ENCODE measurements at places on chromosomes 2 and 18.

DNA sequence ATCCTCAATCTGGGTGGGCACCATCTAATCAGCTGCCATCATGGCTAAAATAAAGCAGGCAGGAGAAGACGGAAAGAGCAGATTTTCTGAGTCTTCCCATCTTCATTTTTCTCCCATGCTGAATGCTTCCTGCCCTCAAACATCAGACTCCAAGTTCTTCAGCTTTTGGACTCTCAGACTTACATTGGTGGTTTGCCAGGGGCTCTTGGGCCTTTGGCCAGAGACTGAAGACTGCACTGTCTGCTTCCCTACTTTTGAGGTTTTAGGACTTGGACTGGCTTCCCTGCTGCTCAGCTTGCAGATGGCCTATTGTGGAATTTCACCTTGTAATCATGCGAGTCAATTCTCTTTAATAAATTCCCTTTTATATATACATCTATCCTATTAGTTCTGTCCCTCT is 36.6 kb downstream of the DIPK1C start:
- no peak for DNase-seq

DNA sequence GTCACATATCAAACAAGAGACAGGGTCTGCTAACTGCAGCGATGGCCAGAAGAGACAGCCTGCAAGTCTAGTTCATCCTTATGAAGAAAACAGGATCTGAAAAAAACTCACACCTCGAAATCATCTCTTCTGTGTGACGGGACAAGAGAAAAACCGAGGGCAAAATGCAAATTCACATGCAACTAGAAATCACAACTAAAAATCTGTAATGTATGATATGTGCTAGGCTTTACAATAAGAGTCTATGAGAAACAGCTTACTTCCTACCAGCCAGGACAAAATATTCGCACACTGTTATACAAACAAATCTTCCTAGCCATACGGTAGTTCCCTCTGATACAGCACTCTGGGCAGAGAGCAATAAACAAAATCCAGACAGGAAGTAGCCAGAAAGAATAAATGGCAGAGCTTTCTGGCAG is 48.8 kb downstream of the ANKRD44 start:
- no peak for DNase-seq

GRCh38 chr2:95121093-95121406 is 558 bp downstream of the MRPS5 start:
- DNase-seq: peak; percentile 31

DNA sequence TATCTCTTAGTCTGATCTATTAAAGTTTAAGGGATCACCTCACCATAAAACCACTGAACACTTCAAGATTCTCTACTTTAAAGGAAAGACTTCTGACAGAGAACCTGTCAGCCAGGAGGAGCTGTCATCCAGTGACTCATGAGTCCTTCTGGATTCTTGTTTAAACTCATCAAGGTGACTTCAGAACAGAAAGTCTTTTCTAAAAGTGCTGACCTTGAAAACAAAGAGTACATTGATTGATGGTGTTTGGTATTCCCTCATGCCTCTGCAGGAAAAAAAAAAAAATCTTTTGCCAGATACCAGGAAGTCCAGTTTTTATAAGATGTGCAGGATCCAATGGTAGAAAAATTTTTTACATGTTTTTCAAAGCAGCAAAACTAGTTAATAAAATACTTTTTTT is 12.3 kb downstream of the DSG2 start:
- DNase-seq: peak; percentile 39

DNA sequence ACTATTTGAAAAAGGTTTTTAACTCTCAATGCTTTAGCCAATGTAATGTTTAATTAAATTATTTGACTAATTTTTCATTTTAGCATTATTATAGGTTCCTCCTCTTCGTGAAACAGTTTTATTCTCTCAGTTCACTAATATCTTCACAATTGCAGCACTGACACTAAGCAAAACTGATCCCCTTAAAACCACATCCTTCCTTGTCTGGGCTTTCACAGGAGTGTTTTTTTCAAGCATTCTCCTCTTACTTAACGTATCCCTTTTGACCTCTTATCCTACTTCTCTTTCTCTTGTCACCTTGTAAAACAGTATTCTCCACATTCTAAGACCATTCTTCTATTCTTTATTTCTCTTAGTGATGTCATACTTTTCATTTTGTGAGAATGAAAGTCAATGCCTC is 112.8 kb downstream of the DSC3 start:
- no peak for DNase-seq

GRCh38 chr2:181203916-181204315 is 223.5 kb downstream of the UBE2E3 start:
- DNase-seq: no peak

- no peak for DNase-seq
These were observed 46.2 kb upstream of the CCDC141 start for GRCh38 chr2:179096090-179096489.

- DNase-seq: no peak
These were observed 43.8 kb upstream of the LTBP1 start for GRCh38 chr2:32902986-32903385.

DNA sequence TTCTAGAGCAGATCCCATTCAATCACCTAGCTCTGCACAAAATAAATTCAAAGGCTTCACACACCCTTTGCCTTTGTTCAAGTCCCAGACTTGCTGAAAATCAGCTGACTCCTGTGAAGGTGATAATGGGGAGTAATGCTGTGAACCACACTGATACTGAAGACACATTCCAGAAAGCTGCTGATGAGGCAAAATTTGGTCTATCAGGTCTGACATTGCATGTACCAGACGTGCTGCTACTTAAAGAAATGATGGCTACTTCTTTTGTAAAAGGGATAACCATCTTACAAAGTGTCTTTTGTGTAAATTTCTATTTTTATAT is 7.8 kb upstream of the CTIF start:
- DNase-seq: no peak

GRCh38 chr2:128640845-128641360 is 322.2 kb upstream of the HS6ST1 start:
- no peak for DNase-seq

DNA sequence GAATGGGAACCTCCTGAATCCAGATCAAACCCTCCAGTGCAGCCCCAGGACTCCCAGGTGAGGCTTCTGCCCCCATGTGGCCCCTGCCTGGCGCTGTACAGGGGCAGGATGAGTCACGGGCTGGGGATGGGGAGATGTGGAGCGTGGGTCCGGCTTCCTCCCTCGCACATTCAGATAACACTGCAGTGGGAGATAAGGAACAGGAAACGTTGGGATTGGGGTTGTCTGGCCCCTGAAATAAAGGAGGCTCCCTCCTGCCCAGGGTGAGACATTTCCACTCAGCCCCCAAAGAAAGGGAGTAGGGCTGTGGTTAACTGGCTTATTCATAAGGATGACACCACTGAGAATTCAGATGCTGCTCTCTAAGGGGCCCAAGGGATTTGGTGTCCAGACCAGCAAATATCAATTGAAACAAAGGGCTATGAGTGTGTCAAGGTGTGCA is 30.7 kb downstream of the IGFBP5 start:
- no peak for DNase-seq

DNA sequence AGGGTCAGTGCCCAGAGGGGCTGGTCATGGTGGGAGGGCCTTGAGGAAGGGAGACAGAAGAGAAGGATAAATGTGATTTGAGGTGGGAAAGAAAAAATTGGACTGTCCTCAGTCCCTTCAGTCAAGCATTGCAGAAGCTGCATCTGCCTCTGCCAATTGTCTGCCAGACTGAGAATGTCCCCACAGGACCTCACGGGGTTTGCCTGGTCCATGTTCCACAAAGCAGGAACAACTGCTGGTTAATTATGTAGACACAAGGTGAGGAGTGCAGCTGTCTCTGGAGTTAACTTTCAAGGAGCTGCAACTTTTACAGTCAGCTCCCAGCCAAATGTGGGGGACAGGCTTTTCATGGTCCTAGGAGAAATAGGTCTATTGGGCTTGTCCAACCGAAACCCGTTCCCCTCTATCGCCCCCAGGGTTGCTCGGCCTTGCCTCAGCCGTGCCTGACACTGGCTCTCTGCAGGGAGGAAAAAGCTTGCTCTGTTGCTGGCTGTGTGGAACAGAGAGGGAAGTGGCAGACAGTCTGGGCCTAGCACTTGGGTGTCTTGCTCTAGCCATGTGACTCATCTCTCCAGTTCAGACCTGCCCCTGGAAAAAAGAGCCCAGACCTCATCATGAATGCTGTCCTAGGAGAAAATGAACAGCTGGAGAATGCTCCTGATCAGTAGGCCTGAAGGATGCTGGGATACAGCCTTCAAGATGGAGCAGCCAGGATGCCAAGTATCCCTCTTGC is 31.1 kb upstream of the PAX8 start:
- DNase-seq: no peak

- DNase-seq: no peak
These were observed 197.3 kb downstream of the DNAH7 start for GRCh38 chr2:195871326-195871725.

DNA sequence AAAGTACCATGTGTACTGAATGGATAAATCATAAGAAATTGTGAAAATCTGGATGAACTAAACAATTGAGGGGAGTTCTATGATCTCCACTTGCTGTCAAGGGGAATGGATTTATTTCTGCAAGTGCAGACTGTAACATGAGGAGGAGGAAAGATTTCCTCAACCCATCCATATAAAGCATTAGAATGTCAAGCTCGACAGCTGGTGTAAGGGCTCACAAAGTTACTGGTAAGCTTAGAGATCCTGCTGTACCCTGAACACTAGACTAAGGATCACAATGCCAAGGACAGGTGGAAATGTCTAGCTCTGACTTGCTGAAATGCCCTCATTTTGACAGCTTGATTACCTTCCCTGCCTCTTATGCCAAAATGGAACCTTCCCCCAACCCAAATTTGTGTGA is 125.3 kb downstream of the TCF4 start:
- DNase-seq: no peak

DNA sequence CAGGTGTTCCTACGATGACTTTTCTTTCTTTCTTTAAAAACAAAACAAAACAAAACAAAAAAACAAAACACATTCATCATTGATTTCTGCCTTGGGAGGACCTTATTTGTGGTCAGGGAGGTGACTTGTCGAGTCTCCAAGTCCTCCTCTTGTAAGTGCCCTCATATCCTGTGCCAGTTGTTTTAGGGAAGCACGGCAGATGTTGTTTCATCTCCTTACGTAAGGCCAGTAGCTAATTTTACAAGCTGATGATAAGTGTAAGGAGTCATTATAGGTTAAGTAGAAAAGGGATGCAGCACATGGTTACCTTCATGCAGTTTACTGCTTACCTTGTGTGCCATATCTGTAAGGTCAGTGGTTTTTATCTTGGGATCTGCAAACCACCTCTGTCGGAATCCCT is 52.2 kb downstream of the MRPS9 start:
- DNase-seq: no peak

- peak; percentile 3 for DNase-seq
These were observed 71.9 kb upstream of the LYPD6 start for GRCh38 chr2:149258531-149258930.

DNA sequence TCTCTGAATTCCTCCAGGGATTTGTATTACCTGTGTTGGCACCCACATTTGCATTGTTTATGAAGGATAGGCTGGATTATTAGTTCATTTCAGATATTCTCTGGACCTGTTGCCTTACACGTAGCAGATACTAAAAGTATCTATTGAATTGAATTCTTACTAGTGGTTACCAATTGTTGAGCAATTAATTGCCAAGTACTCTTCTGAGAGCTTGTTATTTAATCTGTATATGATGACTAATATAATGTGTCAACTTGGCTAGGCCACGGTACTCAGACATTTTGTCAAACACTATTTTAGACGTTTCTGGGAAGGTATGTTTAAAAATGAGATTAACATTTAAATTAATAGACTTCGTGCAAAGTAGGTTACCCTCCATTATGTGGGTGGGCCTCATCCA is 2.5 kb upstream of the SPP2 start:
- no peak for DNase-seq

- no peak for DNase-seq
These were observed 114.3 kb downstream of the DYM start for GRCh38 chr18:49345931-49346696.

GRCh38 chr2:126241001-126241400 is 415.0 kb upstream of the GYPC start:
- no peak for DNase-seq

DNA sequence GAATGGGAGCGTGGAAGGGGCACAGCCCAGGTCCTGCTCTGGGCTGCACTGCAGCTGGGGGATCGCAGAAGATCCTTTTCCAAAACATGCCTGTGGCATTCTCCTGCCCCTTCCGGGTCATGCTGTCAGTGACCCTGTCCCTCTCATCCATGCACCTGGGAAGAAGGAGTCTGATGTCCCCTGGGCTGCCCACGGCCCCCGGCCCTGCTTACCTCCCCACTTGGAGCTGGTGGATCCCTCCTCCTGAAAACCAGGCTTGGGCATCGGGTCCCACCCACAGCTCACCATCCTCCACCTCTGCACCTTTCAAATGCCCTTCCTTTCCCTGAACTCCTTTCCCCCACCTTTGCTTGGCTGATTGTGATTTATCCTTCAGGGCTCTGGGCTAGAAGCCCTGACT is 11.8 kb downstream of the INHBB start:
- DNase-seq: no peak

DNA sequence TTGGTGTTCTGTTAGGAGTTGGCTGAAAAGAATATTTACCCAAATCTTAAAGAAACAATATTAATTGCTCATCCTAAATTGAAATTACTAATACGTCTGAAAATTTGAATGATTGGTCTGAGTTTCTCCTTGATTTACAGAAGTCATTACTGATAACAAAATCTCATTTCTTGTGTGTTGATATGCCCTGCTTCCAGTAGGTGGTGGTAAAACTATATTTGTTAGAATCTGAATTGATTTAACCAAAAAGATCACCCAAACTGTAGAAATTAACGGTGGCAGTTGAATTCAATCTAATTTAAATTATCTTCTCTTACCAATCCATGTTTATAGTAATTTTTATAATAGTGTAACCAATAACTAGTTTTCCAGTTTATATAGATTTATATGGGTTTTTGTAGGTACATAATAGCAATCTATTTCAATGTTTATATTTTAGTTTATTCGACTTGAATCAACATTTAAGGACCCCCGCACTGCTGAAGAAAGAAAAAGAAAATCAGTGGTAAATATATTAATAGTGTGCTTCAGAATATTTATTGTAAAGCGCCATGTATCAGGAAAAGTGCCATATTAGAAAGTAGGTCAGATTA is 38.3 kb downstream of the PAPOLG start:
- peak; percentile 43 for DNase-seq

DNA sequence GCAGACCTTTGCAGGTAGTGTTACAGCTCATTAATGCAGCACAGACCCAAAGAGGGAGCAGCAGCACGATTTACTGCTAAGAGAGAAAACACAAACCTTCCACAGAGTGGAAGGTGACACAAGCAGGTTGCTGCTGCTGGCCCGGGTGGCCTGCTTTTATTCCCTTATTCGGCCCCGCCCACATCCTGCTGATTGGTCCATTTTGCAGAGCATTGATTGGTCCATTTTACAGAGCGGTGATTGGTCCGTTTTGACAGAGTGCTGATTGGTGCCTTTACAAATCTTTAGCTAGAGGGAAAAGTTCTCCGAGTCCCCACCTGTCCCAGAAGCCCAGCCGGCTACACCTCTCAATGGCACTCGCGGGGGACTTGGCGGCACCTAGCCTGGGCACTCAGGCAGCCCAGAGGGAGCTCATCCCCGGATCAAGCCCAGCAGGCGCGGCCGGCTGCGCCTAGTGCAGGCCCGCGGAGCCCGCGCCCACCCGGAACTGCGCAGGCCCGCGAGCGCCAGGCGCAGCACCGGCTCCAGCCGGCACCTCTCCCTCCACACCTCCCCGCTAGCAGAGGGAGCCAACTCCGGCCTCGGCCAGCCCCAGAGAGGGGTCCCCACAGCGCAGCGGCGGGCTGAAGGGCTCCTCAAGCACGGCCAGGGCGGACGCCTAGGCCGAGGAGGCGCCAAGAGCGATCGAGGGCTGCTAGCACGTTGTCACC is 825.6 kb upstream of the HS6ST1 start:
- DNase-seq: no peak
